ENCODE measurements at places on chromosomes 12 and 14.

DNA sequence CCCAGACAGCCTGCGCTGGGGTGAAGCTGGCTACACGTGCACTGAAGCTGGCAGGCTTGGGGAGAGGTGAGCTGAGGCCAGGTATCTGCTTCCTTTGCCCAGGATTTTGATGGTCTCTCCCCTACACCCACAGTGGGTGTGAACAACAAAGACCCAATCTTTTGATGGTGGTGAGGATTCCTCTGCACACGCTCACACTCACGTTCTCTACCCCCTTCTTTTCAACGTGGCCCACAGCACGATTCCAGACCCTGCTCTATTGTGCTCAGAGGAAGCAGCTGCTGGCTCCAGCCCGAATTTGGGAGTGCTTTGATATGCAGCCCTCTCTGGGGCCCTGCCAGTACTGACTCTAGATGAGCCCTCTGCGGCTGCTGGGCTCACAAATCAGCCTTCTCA, 4.9 kb downstream of the CD9 start:
- DNase-seq, result no peak

DNA sequence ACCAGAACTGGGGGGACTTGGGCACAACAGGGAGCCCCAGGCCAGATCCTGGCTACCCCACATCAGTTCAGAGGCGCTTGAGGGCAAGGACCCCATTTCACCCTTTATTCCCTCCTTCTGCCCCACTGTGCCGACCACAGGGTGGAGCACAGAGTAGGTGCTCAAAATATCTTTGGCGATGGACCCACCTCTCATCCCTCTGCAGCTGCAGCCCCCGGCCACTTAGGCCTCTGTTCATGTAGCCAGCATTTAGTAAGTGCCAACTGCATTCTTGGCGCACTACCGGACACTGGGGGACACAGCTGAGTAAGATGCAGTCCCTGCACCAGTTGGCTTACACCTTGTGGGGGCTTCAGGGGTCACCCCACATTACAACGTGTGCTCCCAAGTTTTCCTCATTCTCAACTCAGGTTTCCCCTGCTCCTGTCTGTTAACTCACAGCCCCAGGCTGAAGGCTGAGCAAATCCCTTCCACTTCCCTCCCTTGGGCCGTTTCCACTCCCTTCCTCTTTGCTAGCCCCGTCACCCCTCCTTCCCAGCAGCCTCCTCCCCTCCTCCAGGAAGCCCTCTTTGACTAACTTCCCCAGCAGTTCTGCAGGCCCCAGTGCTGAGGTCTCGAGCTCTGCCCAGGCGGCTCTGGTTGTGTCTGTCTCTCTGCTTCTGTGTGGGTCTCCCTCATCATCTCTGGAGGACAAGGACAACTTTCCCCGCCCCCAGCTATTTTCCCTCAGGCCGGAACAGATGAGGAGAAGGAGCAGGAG, 26.5 kb downstream of the KRT80 start:
- DNase-seq, result no peak

DNA sequence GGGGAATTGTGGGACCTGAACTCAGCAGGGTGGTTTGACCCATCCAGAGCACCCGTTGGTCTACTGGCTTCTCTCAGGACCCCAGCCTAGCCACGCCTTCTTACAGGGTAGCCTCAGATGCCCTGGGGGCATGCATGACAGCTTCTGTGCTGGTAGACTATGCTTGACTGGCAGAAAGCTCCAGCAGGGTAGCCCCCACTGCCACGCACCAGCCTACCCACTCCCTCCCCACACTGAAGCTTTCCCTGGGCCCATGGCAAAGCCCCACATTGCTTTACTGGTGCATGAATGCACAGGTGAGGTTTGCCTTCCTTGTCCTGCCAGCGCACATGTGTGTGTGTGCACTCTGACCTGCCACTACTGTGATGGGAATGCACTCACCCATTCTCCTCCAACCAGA, 772.2 kb downstream of the LRFN5 start:
- DNase-seq, result no peak

GRCh38 chr12:22755629-22756028, 130.7 kb downstream of the ETNK1 start:
- DNase-seq, result no peak

GRCh38 chr12:109877504-109878246, 2.7 kb downstream of the GLTP start:
- no peak for DNase-seq

DNA sequence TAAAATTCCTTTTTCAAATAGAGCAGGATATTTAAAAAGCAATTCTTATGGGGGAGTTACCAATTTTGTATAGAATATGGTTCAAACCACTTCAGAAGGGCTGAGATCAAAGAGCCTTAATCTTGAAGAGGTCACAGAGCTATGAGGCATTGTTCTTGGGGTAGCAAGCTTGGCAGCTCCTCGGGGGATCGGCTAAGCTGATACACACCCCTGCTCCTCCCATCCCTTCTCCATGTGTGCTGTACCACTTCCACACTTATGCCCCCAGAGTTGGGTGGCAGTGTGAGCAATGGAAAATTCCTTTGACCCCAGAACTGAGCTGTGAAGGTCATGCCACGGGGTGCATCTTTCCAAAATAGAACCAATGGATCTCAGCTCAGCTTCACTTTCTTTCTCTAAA, 15.0 kb upstream of the TMEM30B start:
- DNase-seq, result no peak

- no peak for DNase-seq
Observed at GRCh38 chr14:103547941-103548462, 14.5 kb downstream of the BAG5 start.

GRCh38 chr14:55071870-55072640, 20.6 kb downstream of the MAPK1IP1L start:
- DNase-seq, result no peak

DNA sequence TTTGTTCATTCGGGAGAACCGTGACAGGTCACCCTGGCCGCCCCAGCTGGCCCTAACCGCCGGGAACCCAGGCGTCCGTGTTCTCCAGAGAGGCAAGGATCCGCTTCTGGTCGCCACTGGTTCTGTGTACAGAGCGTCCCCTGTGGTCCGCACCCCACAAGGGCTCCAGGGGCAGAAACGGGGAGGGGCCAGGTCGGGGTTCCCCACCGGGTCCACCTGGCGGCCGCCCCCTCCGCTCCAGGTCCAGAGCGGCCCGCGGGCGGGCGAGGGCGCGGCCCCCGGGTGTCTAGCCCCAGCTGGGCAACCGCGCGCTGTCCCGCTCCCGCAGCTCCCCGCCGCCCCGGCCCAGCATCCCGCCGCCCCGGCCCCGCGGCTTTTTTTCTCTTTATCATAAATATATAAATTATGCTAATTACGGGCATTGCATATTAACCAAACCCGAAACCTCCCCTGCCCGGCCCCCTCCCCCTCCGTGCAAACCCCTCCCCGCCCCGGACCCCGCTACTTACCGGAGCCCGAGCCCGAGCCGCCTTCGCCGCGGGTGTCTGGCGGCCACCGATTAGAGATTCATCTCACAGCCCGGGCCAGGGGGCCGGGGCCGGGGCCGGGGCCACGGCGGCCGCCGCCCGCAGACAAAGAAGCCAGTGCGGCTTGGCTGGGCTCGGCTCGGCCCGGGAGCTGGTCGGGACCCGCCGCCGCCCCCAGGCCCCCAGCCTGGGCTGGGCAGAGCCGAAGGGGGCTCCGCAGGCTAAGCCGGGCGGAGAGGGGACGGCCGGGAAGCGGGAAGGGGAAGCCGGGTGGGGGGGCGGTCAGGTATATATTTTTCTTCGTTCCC, 512 bp downstream of the POU6F1 start:
- no peak for DNase-seq

DNA sequence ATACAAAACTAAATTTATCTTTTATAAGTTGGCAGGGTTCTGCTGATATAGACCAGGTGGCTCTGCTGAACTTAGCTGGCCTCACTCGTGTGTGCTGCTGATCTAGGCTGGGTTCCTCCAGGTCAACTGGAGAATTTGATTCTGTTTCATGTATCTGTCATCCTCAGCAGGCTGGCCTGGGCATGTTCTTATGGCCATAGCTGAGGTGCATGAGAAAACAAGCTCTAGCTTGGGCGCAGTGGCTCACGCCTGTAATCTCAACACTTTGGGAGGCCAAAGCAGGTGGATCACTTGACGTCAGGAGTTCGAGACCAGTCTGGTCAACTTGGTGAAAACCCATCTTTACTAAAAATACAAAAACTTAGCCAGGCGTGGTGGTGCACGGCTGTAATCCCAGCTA, 24.3 kb upstream of the BCL2L14 start:
- no peak for DNase-seq

DNA sequence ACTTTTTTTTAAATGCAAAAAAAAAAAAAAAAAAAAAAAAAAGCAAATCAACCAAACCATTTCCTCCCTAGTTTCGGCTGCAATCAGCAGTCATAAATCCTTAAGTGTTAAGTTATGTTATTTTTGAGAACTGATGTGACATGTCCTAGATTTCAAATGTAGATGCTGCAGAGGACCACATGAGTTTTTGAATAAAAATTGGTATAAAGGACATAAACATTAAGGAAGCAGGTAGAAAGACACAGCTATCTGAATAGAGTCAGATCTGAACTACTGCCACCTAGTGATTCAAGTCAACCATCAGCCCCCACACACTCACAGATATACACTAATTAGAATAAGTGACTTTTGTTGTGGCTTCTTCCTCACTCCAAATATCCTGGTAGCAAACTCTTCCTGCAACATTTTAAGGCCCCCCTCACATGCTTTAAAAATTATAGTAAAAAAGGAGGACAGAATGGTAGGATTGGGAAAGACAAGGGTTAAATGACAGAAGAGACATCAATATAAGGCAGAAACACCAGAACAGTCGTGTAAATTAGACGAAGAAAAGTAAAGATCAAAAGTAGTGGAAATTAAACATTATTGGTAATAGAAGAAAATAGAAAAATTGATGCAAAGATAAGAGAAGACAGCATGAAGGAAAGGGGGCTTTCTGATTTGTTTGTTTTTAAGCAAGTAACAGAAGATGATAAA, 394.5 kb upstream of the ATP2B1 start:
- DNase-seq, result no peak

DNA sequence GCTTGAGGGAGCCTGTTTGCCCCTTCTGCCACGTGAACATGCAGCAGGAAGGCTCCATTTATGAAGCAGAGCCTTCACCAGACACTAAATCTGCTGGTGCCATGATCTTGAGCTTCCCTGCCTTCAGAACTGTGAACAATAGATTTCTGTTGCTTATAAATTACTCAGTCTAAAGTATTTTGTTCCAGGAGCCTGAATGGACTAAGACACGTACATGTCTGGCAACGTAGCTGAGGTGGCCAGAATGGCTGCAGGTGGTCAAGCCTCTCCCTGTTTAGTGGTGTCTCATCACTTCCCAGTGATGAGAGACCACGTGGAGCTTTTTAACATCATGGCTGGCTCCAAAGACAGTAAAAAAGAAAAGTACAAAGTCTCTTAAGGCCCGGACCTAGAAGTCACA, 32.2 kb upstream of the SLC38A2 start:
- no peak for DNase-seq

- no peak for DNase-seq
Observed at GRCh38 chr14:70988452-70988851, 81.2 kb downstream of the PCNX1 start.

- no peak for DNase-seq
Observed at GRCh38 chr12:86137936-86138335, 118.3 kb downstream of the MGAT4C start.

DNA sequence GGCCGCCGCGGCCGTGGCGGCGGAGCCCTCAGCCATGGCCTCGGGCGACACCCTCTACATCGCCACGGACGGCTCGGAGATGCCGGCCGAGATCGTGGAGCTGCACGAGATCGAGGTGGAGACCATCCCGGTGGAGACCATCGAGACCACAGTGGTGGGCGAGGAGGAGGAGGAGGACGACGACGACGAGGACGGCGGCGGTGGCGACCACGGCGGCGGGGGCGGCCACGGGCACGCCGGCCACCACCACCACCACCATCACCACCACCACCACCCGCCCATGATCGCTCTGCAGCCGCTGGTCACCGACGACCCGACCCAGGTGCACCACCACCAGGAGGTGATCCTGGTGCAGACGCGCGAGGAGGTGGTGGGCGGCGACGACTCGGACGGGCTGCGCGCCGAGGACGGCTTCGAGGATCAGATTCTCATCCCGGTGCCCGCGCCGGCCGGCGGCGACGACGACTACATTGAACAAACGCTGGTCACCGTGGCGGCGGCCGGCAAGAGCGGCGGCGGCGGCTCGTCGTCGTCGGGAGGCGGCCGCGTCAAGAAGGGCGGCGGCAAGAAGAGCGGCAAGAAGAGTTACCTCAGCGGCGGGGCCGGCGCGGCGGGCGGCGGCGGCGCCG, 381 bp downstream of the YY1 start:
- DNase-seq, result no peak

DNA sequence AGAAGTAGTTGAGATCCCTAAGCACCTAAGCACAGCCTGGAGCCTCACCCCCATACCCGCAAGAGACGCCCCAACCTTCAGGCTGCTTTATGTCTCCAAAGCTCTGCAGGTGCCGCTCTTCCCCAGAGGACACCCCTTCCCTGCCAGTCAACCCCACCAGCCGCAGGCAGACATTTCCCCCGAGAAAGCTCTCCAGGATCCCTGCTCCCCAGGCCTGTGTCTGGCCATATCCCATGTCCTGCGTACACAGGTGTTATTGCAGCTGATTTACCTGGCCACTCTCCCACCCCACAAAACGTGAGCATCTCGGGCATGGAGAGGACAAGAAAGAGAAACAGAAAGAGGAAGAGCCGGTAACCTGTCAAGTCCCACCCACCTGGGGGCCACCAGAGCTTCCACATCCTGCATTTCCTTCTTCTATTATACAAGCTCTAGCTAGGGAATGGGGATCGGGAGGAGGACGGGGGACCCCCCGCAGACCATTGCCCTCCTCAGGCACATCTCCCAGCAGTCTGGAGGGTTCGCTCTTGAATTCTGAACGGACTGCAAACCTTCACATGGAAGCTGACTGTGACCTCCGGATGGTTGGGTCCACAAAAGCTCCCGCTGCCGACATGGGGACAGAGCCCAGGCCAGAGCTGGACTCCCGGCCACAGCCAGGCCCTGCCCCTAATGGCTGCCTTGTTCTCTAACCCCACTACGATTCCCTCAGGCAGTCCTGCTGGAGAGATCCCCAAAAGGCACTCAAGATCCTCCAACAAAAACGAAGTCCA, 17.6 kb downstream of the CCDC88C start:
- no peak for DNase-seq

- DNase-seq, result no peak
Observed at GRCh38 chr12:33757701-33758100, 264.6 kb upstream of the ALG10 start.

DNA sequence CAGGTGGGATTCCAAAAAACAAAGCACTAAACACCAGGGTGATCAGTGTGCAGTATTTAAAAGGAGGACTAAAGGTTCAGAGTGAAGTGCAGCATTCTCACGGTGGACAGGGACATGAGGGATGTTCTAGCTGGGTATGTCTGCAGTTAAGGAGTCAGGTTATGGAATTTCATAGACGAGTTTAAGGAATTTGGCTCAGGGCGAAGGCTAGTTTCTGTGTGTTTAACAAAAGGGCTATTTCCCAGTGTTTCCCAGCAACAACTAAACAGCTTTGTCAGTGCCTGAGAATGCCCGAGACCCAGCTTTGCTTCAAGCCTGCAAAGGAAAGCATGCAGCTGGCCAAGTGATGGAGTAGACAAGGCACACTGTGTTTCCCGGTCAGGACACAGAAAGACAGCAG, 7.0 kb downstream of the KRT1 start:
- DNase-seq, result no peak

- DNase-seq, result no peak
Observed at GRCh38 chr12:106358396-106359241, 1.1 kb downstream of the POLR3B start.
